ENCODE measurements at places on chromosomes 5 and 9.

DNA sequence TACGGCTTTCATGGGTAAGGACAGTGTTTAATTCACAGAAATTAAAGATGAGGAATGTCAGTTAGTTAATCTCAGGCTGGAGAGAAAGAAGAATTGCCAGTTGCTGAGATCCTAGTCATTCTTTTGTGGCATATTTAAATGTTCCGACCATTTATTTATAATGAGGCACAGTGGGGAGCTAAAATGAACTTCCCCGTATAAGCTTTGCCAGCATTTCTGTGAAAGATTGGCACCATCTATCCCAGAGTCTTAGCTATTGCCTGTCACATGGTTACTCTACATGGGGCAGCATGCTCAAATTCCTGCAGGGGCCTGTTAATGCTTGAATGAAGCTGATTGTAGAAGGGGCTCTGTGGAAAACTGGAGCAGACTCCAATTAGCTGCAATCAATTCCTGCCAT is 314.1 kb downstream of the PRELID2 start:
- no peak for DNase-seq

GRCh38 chr9:70263421-70263820 is 4.6 kb downstream of the SMC5 start:
- DNase-seq: no peak

- no peak for DNase-seq
Observed at GRCh38 chr5:77230727-77231470, 20.4 kb downstream of the PDE8B start.

- no peak for DNase-seq
Observed at GRCh38 chr9:17528859-17529258, 50.0 kb upstream of the SH3GL2 start.

GRCh38 chr5:72041654-72042053 is 65.6 kb upstream of the MAP1B start:
- no peak for DNase-seq

DNA sequence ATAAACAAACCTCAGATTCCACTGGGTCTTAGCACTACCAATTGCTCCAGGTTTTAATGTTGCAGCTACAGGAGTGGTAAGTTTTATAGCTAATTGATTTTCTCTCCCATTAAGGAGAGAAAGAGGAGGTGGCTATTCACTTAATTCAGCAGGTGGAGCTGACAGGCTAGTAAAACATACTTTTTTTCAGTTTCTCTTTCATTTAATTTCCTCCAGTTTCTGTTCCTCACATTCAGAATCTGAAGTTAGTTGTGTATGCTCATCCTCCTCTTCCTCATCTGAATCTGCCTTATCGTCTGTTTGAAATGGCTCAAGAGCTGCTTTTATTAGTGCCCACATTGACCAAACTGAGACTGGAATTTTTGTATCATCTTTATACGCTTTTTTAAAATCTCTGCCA is 98.0 kb downstream of the PLPPR1 start:
- no peak for DNase-seq

DNA sequence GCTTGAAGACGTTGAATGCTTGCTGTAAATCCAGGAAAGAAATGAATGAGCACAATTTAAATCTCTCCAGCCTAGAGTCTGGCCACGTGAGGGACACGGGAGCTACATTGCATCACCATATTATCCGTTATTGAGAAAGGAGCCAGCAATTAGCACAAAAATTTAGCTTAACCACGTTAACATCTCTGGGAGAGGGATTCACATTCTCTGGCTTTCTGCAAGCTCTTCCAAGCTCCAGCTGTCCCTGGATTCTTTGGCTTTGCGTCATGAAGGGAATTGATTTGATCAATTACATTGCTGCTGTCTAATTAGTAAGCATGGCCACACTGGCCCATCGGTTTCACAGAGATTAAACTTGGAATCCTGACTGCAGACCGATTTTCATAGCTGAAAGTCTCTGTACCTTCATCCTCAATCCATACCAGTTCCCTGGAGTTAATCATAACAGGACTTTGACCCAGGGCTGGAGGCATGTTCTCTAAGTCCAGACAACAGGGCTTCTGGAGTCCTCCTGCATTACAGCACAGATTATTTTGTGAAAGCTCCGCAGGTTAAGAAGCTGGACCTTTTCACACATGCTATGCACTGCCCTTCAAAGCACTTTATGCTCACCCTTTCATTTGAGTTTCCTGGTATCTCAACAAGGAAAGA is 31.6 kb downstream of the ADRA1B start:
- DNase-seq: no peak

- no peak for DNase-seq
Observed at GRCh38 chr5:76617229-76617628, 6.0 kb downstream of the F2RL2 start.

DNA sequence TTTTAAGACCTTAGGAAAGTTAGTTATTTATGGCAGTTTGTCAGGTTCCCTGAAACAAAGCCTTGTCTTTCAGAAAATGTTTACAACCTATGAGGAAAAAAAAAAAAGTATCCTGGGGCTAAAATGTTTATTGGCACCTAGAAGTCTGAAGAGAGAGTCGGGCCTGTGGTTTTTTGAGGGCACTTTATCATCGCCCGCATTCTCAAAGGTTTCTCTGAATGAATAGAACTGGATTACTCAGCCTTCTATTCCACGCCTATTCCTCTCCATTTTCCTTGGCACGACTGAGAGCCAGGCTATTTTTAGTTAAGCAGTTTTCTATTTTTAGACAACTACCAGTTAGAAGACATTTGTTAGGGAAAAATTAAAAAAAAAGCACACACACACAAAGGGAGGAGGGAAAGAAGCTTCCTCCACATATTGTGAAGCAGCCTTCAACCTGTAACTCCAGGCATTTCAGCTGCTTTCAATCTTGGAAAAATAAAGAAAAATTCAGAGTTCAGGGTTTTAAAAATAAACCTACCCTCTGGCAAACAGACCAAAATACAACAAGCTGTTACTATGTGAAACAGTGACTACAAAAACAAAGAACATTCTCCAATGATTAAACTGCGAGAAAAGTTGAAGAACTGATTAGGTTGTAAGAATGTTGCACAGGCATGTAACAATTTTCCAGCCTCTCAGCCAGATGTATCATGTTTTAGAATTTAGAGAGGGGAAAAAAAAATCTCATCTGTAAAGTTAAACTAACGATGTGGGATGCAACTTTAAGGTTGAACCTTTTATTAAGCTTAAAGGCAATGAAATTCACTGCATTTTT is 97.0 kb downstream of the MEF2C start:
- DNase-seq: no peak

GRCh38 chr5:179223528-179223927 is 121.7 kb downstream of the ADAMTS2 start:
- DNase-seq: no peak

DNA sequence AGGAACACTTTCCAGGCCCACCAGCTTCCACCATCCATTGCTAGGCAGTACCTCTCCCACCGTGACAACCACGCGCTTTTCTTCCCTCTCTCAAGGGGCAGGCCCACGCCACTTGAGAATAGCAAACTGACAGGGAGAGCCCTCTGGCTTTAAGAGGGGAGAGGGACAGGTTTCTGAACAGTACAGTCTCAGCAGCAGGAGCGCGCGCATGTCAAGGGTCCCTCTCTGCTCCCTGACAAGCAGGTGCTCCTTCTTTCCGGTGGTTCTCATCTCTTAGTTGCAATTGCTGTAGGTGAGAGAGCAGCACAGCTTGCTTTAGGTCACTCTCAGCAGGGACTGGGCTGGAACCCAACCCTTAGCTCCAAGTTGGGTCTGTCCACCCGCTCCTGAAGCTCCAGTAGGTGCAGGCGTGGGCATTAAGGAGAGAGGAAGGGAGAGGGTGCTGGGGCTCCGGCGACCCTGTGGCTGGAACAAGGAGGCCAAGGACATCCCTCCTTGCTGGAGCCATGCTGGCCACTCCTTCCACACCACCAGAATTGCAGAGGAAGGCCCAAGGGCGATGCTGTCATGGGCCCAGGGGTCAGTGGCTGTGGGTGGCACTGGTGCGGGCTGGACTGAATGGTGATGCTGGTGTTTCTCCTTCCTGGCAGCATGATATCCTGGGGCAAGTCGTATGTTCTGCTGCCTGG is 9.0 kb upstream of the PHF2 start:
- DNase-seq: no peak

- DNase-seq: peak; percentile 13
Observed at GRCh38 chr9:110626101-110626829, 42.3 kb upstream of the MUSK start.

GRCh38 chr5:14712131-14712530 is 47.6 kb downstream of the OTULIN start:
- DNase-seq: no peak

GRCh38 chr5:178415353-178415752 is 174.8 kb downstream of the COL23A1 start:
- DNase-seq: no peak

GRCh38 chr5:168822745-168823281 is 243.6 kb upstream of the PANK3 start:
- no peak for DNase-seq

DNA sequence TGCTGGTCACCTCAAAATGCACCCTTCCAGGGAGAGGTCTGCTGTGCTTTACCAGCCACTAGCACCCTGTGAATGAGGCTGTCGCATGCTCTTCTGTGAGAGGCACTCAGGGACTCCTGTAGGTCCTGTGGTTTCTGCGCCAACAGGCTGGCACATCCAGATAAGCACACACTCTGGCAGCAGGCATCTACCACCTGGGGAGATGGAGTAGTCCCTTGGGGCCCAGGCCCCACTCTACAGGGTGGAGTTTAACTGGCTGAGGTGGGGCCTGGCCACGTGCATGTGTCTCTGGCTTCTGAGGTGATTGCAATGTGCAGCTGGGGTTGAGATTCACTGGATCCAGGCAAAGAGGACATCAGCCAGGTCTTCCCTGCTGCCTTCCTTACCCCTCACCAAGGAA is 32.3 kb downstream of the TMEM174 start:
- DNase-seq: no peak

DNA sequence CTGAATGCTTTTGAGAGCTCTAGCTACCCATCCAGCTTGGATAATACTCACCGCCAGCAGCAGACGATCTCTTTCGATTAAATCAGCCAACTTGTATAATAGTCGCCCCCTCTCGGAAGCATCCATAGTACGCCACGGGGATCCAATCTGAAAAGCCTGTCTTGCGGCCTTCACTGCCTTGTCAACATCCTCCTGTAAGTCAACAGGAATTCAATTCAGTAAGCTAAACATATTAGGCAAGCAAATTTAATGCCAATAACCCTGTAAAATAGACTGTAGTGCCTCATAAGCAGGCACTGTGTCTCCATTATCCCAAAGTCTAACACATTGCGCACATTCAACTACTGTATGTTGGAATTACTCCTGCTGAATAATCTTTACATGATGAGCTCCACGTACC is 22.0 kb downstream of the ALDH1A1 start:
- DNase-seq: no peak

DNA sequence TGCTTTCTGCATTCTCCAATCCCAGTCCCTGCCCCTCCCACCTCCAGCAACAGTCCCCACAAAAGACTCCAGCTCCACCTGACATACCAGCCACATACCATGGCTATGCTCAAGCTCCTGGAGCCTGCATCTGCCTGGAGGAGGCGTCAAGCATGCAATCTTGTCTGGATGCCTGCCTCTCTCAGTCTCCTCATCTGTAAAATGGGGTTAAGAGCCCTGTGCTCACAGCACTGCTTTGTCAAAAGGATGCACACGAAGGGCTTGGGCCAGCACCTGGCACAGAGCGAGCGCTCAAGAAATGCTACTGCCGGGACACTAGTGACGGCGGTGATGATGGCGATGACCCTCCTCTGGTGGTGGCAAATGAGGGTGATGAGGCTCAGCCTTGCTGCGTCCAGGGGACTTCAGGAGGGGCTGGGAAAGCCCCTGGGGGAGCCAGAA is 202.9 kb upstream of the IER5L start:
- no peak for DNase-seq

GRCh38 chr9:26579056-26579455 is 313.5 kb downstream of the CAAP1 start:
- DNase-seq: no peak

DNA sequence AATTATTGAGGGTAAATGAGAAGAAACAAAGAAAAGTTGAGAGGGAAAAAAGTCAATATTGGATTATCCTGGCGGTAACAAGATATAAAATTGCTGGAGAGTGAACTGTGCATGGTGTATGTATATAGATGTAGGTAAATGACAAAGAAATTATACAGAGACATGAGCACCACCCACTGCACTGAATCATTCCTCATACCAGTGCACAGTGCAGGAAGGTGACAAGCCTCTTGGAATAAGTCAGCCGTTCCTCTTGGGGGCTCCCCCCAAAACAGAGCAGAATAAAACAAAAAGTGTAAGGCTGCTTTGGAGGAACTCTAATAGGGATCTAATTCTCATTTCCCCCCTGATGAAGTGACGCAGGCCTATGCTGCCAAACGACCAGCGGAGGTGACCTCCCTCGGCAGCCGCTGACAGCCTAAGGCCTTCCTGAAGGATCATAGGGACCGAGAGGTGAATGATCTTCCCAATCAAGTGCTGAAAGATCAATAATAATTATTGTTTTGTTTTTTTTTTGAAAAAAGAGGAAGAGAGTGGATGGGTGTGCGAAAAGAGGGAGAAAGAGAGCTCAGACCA is 245.0 kb downstream of the PSAT1 start:
- no peak for DNase-seq

DNA sequence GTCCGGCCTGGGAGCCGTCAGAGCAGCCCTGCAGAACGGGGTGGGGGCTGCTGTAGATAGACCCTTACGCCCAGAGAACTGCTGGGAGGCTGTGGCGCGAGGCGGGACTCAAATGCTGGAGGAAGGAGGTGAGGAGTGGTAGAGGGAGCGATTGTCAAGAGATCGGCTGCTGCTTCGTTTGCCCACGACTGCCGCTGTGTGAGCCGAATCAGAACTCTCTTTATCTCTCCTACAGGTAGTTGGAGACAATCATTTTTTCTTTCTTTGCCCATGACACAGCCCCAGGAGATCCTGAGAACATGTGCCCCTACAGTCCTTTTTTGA is 456 bp downstream of the ZNF79 start:
- no peak for DNase-seq

- no peak for DNase-seq
Observed at GRCh38 chr5:103674251-103674650, 111.7 kb upstream of the NUDT12 start.

DNA sequence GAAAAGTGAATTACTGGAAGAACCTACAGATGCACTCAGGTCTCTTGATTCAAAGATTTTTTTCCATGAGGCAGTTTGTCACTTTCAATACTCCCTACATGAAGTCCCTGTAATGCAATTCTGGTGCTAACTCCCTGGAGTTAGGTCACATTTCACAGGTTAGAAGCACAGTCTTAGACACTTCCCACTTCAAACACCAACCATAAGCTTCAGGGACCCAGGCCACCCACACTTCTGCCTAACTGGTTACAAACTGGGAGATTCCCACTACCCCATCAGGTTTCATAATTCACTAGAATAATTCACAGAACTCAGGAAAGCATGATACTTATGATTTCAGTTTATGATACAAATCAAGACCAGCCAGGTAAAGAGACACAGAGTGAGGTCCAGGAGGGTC is 29.0 kb upstream of the FOXI1 start:
- no peak for DNase-seq

- DNase-seq: no peak
Observed at GRCh38 chr9:112334432-112334841, 1.0 kb upstream of the PTBP3 start.

- no peak for DNase-seq
Observed at GRCh38 chr5:30620481-30621085, 572.9 kb upstream of the CDH6 start.

All from stimulated activated CD4-positive, alpha-beta T cell treated with anti-CD3 and anti-CD28 coated beads, TNF-alpha, amount 100 ng/mL, for 48 hours (primary cell).